ENCODE measurements at places on chromosomes 1 and 21.

- no peak for DNase-seq
These were observed 3.8 kb upstream of the RGS13 start for GRCh38 chr1:192632188-192632587.

DNA sequence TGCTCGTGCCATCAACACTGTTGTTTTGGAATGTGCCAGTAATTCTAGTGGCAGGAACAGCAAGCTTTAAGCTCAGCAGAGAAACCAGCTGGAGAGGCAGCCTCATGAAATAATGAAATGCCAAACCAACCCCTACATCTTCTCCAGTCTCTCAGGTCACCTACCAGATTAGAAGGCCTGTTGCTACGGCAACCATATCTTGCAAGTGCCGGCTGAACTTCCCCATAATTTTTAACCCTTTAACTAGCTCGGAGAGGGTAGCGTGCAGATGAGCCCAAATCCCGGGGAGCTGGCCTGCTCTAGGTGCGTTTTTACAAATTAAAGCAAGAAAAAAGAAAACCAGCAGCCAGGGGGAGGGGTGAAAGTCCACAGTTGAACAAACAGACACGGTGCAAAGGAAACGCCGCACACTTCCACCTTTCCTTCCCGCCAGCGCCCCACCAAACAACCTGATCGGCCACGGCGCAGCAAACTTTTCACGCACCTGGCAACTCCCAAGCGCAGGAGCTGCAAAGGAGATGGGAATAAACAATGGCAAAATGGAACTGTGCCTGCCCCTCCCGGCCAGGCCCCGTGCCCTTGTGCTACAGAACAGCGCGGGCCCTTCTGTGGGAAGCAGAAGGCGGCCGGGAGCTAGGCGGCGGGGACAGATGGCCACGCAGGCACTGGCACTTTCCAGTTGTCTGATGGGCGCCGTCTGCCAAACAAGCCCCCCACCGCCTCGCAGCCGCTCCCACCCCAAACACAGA is 50.1 kb downstream of the SSBP3 start:
- no peak for DNase-seq

DNA sequence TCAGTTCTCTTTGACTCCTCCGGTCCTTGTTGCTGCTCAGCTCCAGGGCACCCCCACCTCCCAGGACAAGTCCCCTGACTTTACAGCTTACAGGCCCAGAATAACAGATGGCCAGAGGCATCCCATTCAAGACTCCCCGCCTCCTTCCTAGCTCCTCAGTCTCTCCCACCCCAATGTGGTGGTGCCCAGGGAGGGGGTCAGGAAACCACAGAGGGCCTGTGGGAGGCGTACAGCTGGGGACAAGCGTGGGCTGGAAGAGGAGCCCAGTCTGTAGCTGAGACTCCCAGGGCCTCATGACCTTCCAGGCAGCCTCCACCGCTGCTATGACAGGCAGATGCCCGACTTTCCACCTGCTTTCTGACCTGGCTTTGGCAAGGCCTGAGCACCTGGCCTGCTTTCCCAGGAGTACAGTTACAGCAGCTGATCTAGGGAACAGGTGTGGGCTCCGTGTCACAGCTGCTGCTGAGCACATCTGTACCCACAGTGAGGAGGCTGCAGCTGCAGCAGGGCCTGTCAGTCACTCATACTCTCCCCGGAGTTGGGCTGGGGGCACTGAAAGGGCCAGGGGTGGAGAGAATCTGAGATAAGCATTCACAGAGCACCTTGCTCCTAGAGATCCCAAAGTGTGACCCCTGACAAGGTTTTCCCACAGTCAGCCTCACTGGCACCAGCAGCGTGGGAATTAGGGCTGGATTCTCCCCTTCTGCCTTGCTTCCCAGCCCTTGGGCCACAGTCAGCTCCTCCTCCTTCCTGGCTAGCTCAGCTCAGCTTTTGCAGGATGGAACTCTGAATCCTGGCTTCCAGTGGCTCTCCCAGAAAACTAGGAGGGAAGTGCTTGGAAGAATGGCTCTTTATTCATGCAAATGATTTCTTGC is 7.1 kb upstream of the NAV1 start:
- DNase-seq, result no peak

- no peak for DNase-seq
These were observed 88.0 kb upstream of the WLS start for GRCh38 chr1:68320349-68320748.

GRCh38 chr1:170133766-170134495 is 11.8 kb upstream of the NTMT2 start:
- no peak for DNase-seq

Measured in CD8-positive, alpha-beta memory T cell (primary cell).